ENCODE measurements at places on chromosomes 4 and X. TPM values are rescaled to one million over a fixed set of nuclear protein-coding genes. Genes with fewer than 3 reads are reported as not detected.

DNA sequence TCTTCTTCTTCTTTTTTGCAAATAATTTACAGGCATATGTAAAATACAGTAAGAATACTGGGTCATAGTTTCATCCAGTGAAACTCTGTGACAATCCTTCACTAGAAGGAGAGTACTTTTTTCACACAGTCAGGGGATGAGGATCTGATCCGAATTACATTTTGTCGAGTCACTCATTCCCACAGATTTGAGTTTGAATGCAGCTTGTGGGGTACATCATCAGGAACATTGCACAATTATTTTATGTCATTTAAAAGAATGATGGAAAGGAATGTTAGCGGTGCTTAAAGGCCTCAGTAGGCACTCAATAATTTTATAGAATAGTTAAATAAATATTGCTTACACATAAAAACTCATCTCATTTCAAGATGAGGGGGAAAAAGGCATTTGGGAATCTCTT lies 88.6 kb downstream of the CHRNA9 start:
- no peak for DNase-seq

GRCh38 chr4:141473952-141474351 lies 162.4 kb upstream of the IL15 start:
- DNase-seq = no peak

- no peak for DNase-seq
These were observed 185.9 kb downstream of the SHROOM3 start for GRCh38 chr4:76620723-76621468.

DNA sequence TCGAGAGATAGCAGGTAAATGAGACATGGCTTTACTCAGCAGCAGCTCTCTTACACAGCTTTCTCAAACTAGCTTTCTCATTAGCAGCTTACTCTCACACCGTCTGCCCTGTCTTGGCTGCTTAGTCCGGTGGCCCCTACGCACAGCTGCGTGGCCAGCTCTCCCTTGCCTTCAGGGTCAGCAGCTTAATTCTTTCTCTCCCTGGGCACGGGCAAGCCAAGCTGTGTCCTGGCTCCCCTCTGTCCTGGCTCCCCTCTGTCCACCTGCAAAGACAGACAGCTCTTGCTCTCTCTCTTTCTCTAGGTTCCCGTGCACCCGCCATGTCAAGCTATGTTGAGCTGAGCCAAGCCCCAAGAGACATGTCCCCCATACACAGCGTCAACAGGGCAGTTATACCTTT lies 39.4 kb downstream of the ZNF185 start:
- DNase-seq = no peak

DNA sequence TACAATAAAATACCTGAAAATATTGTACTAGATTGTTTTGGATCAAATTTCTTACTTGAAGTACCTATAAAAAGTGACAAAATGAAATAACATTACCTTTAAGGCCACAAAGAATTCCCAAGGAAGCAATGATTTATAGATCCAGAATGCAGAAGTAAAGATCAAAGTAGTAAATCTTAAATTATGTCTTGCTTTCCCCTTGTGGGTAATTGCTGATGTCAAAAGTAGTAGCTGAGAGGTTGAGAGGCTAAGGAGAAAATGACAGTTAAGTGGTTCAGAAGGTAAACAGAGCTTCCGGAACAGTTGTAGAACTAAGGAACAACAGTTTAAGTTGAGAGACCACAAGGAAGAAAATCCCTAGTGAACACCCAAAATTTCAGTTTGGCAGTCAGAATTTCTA lies 358.3 kb downstream of the GABRG1 start:
- no peak for DNase-seq

DNA sequence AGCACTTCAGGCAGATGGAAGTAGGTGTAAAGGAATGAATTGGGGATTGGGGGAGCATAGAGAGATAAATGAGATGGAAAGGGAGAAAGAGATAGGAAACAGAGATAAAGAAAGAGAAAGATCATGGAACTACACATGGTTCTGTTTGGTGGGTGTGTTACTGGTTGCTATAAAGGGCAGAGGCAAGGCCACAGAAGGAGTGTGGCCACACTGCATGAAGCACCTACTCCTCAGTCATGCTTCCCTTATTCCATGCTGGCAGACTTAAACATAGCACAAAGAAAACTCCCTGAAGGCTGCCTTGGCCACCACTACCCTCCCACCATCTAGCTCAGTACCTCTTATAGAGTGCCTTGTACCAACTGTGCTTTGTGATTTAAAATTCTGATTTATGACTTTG lies 56.9 kb downstream of the OPHN1 start:
- no peak for DNase-seq

- DNase-seq = no peak
These were observed 15.7 kb downstream of the LRRC66 start for GRCh38 chr4:52004414-52004813.

GRCh38 chr4:37453281-37453998 lies 208.9 kb downstream of the NWD2 start:
- no peak for DNase-seq

DNA sequence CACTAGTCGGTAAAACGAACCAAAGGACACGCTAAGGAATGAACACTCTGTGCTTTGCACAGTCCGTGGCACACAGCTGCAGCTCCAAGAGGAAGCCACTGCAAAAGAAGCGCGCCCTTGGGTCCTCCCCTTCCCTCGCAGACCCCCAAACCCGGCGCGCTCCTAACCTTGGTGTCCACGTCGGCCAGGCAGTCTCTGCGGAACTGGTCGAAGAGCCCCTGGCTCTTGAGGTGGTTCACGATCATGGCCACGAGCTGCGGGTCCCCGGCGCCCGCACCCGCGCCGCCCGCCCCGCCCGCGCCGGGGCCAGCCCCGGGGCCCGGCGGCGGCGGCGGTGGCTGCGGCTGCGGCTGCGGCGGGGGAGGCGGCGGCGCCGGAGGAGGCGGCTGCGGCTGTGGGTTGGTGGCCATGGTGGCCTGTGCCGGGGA lies 333 bp downstream of the BOD1L1 start:
- no peak for DNase-seq

GRCh38 chr4:19982556-19982955 lies 269.1 kb upstream of the SLIT2 start:
- DNase-seq = no peak

- no peak for DNase-seq
These were observed 2.1 kb upstream of the AVPR2 start for GRCh38 chrX:153902385-153902784.

DNA sequence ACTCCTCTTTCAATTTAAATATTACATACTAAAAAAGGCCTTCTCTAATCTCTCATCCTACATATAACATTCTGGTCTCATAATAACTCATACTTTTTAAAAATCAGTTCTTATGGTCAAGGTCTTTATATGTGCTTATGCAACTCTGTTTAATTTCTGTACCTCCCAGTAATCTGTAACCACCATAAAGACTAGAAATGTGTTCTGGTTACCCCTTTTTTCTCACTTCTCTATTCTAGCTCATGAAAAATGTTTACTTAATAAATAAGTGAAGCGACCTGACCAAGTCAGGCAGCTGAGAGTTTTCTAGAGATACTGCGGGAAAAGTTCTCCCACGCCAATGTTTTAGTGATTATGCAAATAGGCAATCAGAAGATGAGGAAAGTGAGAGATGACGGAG lies 548.8 kb upstream of the FAM241A start:
- no peak for DNase-seq

DNA sequence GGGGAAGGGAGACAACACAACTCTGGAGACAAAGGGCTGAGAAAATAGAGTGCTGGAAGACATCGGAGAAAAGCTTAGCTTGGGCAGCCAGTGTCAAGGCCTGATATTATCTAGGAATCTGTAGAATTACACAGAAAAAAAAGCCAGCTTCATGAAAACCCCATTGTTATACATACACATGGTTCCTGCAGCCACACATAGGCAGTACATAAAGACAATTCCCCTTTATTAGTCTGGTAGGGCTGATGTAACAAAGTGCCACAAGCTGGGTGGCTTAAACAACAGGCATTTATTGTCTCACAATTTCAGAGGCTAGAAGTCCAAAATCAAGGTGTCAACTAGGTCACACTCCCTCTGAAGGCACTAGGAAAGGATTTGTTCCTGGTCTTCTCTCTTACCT lies 503.5 kb downstream of the MID1IP1 start:
- peak; percentile 20 for DNase-seq

DNA sequence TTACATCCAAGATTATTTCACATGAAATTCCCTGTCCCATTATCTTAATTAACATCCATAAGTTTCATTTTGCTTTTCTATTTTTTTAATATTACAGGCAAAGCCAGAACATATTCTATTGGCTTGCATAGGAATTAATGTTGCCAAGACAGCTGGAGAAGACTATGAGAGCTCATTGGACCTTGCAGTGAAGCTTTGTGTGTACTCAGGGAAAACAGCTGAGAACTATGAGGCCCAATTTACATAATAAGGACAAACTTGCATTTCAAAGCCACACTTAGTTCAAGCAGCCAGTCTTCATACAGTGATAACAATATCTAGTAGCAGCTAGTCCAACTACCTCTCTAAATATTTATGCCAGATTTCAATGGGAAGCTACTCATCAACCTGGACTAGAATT lies 134.4 kb downstream of the DDX53 start:
- no peak for DNase-seq

DNA sequence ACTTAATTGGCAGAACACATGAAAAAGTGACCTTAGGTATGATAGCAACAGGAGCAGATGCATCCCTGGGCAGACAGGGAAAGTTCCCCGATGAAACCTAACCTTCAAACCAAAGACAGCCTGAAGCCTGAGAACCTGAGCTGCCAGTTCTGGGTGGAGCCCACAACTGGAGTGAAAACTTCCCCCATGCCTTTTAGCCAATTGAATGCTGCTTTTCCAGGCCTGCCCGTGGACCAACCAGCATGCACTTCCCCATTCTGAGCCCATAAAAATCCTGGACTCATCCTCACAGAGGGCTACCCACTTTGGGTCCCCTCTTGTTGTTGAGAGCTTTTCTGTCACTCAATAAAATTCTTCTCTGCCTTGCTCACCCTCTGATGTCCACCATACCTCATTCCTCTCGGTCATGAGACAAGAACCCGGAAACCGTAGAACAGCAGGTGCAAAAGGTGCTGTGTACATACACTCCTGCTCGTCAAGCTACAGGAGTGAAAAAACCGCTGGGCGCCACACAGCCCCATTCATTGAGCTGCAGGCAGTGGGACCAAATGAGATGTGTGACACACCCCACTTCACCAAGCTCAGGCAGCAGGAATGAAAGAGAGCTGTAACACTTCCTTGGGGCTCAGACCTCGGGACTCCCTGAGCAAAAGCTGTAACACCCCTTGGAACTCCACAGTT lies 13.9 kb upstream of the SLC7A11 start:
- no peak for DNase-seq

GRCh38 chr4:41709844-41710481 lies 38.6 kb downstream of the PHOX2B start:
- DNase-seq = no peak

DNA sequence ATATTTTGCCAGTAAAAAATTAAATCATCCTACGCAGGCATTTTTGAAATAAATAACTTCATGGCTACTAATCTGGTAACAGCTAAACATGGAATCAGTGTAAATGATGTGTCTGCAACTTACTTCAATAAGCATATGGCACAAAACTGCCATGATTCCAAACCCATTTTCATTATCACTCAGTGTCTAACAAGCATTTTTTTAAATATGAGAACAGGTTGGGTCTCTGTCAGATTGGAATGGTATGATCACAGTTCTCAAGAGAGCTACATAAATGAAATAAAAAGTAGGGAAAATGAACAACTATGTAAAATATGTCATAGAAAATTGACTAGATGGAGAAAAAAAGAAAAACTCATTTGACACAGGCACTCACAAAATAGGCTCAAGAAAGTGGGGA lies 476.9 kb upstream of the NWD2 start:
- DNase-seq = no peak

DNA sequence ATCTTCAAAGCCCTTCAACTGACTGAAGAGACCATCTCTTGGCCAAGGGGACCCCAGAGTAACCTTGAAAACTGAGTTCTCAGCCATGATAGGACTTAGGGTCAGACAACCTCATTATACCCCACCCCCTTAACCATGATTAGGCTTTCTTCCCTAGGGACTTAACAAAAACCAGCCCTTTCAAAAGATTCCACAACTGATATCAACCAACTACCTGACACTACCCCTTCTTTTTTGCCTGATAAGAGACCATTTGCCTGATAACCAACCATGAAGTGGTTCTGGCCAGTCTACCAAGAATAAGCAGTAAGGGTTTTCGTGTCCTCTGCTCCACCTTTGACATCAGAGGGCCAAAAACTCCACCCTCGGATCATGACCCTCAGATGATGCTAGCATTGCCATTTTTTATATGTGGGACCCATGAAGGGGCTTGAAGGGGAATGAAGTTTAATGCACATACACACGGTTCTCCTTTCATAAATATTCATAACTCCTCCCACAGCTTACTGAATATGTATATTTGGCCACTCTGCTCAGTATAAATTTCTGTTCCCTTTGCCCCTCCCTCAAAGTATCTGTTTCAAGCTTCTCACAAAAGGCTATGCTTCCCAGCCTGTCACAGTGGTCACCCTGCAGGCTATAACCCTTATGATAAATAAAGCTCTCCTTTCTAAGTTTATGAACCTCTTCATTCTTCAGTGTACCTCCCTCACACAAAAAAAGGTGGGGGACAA lies 12.3 kb downstream of the TBCK start:
- no peak for DNase-seq

GRCh38 chr4:52641854-52642563 lies 17.1 kb downstream of the USP46 start:
- no peak for DNase-seq

DNA sequence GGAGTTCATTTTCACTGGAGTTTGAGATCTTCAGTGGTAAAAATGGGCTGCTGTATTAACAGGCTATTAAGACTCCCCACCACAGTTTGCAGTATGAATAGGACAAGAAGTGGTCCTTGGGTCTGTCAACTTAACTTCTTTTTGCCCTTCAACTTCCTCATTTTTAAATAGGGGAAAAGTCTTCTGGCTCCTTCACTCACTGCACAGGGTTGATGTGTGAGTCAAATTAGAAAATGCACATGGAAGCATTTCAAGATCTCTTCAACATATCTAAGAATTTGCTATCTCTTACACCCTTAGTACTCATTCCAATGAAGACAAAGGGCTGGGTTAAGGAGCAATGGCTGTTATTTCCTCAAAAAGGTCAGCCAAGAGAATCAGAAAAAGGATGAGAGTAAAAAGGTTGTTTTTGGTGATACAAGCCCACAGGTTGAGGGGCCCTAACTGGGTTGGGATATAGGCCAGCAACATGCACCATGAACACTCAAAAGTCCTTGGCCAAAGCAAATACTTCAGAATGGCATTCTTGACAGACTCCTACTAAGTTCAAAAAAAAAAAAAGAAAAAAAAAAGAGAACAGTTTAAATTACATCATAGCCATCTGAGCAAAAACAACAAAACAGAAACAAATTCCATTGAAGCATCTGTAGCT lies 13.4 kb downstream of the PDE5A start:
- no peak for DNase-seq

- DNase-seq = no peak
These were observed 69.8 kb upstream of the RAI2 start for GRCh38 chrX:17930850-17931249.

STOX2 gene
- total RNA-seq = 11.5 TPM

TRAPPC2 gene
- total RNA-seq = 14.2 TPM

KLHL13 gene
- total RNA-seq = 10.6 TPM

CTAG1B gene
- not detected for total RNA-seq

RBM47 gene
- 61.1 TPM for total RNA-seq

GAGE1 gene
- not detected for total RNA-seq

TEX11 gene
- total RNA-seq = not detected

RHOXF2B gene
- total RNA-seq = not detected

SCML1 gene
- 11.8 TPM for total RNA-seq

ABCG2 gene
- 7.4 TPM for total RNA-seq

RAB28 gene
- 182 TPM for total RNA-seq
